ENCODE measurements at places on chromosomes 5 and 9.

DNA sequence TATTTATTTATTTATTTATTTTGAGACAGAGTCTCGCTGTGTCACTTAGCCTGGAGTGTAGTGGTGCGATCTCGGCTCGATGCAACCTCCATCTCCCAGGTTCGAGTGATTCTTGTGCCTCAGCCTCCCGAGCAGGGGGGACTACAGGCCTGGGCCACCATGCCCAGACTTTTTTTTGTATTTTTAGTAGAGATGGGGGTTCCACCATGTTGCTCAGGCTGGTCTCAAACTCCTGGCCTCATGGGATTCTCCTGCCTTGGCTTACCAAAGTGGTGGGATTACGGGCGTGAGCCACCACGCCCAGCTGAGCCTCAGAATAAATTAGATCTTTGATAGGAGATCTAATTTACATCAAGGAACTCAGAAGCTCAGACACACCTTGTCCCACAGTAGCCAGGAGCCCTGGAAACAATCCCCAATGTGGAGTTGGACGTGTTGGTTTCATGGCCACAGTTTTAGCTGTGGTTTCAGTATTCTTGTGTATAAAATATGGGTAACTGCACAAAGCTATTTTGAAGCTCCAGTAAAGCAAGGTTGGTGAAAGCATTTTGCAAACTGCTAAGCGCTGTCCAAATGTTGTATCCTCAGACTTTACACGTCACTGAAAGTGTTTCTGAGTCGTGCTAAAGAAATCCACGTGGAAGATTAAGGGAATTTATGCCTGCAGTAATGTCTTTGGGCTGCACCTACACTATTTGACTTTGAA lies 3.0 kb upstream of the HNRNPAB start:
- H3K36me3 ChIP-seq: no peaks in the 10 kb centered on the region
- DNase-seq: no peak
- peaks cover 23% of the 10 kb centered on the region for H3K4me1 ChIP-seq

- DNase-seq: no peak
- H3K27me3 ChIP-seq: no peaks in the 10 kb centered on the region
- no peaks in the 10 kb centered on the region for H3K36me3 ChIP-seq
- H3K4me1 ChIP-seq: no peaks in the 10 kb centered on the region
- no peak overlapping the region for H3K4me3 ChIP-seq
Observed at GRCh38 chr5:143791848-143792731, 19.9 kb upstream of the HMHB1 start.

DNA sequence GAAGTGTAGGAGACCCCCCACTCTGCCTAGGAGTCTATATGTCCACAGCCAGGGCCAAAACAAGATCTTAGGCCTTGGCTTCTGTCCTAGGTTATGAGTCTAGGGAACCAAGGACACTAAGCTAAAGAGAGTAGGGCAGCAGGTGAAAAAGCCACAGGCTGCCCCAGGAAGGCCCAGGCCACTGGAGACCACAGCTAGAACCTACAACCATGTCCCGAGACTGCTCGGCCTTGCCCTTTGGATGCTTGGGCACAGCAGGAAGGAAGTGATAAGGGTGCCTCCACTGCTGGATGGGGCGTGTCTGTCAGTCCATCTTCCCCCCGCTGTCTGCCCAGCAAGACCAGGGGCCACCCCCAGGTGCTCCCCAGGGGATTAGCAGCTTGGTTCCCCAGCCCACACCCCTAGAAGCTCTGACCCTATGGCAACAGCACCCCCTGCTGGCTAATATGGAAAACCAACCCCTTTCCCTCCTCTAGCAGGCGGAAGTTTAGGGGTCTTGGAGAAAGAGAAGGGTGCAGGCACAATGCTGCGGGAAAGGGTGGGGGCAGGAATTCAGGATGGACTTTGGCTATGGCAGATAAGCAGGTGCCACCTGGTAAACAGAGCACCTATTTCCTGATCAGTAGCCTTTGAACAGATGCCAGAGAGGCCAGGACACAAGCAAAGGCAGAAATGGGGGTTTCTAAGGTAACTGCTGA lies 10.5 kb upstream of the IRF1 start:
- peak; percentile 94 for DNase-seq
- no peak overlapping the region for H3K4me3 ChIP-seq
- H3K36me3 ChIP-seq: no peaks in the 10 kb centered on the region
- no peaks in the 10 kb centered on the region for H3K27me3 ChIP-seq
- H3K27ac ChIP-seq: peak overlapping the region; percentile 17
- H3K4me1 ChIP-seq: peaks cover 29% of the 10 kb centered on the region

GRCh38 chr5:153569036-153569435 lies 78.6 kb downstream of the GRIA1 start:
- H3K27me3 ChIP-seq: no peaks in the 10 kb centered on the region
- no peaks in the 10 kb centered on the region for H3K36me3 ChIP-seq
- H3K4me3 ChIP-seq: no peak overlapping the region
- DNase-seq: no peak
- no peaks in the 10 kb centered on the region for H3K4me1 ChIP-seq

- DNase-seq: no peak
- no peaks in the 10 kb centered on the region for H3K4me1 ChIP-seq
Observed at GRCh38 chr9:4056187-4056586, 243.7 kb downstream of the GLIS3 start.
